Spinal cord (tissue), 10 donors: ENCODE measurements at places on chromosomes 16 and 17. TPM values are rescaled to one million over a fixed set of nuclear protein-coding genes. Genes with fewer than 3 reads are reported as not detected.
A peak's percentile ranks its signal among the peaks of the same experiment; 100 is the strongest.

DNA sequence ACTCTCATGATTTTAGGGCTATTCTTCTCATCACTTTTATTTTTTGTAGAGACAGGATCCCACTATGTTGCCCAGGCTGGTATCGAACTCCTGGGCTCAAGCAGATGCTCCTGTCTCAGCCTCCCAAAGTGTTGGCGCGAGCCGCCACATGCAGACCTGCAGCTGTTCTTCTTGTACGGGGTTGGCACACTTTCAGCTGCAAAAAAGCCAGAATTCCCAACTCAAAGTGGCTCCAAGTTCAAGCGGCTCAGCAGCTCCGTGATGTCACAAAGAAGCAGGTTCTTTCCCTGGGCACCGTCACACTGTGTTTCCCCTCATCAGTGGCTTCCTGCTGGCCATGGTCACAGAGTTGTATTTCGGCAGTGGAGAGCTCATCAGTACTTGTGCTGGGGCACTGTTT lies 6.7 kb upstream of the SBK1 start:
- DNase-seq, result no peak

Gene TLCD1
- polyA plus RNA-seq, result 7.6 TPM

Gene OR2C1
- polyA plus RNA-seq, result 0.86 TPM

GRCh38 chr16:67184995-67185650 lies 1.4 kb upstream of the MATCAP1 start:
- DNase-seq, result no peak

Gene CHAD
- 9.2 TPM for polyA plus RNA-seq

- no peak for DNase-seq
Measured at GRCh38 chr16:12716658-12717057, 87.0 kb downstream of the CPPED1 start.

GRCh38 chr17:11780621-11781020 lies 182.4 kb downstream of the DNAH9 start:
- DNase-seq, result no peak

DNA sequence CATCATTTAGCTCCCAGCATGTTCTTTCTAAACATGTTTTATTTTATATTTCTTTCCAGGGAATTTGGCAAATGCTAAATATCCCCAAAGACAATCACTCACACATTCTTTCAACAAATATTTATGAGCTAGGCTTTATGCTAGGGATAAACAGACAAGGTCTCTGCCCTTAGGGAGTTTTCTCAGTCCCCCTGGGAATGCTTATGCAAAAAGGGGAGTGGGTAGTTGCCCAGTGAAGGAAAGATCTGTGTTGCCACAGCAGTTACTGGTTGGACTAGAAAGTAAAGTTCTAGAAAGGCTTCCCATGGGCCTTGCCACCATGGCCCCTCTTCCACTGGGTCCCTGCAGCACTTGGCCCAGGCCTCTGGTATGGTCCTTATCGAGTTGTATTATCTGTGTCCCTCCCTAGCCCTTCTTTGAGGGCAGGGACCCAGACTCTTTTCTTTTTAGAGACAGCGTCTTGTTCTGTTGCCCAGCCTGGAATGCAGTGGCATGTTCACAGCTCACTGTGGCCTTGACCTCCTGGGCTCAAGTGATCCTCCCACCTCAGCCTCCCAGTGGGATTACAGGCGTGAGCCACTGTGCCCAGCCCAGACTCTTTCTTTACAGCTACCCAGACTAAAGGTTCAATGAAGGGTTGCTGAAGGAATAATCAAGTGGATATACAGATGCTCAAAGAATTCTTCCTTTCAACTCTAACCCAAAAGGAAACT lies 78.0 kb downstream of the YPEL2 start:
- no peak for DNase-seq

Gene CPNE7
- polyA plus RNA-seq, result 37.5 TPM

DNA sequence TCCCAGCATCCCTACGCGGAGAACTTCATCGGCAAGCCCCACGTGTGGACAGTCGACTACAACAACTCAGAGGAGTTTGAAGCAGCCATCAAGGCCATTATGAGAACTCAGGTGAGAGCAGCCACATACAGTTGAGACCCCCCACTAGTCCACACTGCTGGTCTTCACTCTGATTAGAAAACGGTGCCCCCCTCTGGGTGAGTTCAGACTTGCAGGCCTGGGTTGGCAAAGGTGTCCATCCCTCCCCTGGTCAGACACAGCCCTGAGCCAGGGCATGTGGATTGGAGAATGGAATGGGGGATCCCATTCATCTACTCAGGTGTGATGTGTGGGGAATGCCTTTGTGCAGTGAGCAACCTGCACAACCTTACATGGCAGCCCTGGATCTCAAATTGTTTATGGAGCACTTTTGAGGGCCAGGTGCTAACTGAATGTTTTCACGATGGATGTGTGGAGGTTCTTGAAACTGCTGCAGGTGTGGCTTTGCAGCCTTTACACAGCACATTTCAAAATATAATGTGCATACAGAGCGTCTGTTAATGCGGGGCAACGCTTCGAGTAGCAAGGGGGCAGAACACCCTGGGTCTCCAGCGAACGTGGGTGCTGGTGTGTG lies 72.6 kb downstream of the MGAT5B start:
- no peak for DNase-seq

Gene RNF222
- polyA plus RNA-seq, result not detected

Gene NME4
- polyA plus RNA-seq, result 150 TPM

DNA sequence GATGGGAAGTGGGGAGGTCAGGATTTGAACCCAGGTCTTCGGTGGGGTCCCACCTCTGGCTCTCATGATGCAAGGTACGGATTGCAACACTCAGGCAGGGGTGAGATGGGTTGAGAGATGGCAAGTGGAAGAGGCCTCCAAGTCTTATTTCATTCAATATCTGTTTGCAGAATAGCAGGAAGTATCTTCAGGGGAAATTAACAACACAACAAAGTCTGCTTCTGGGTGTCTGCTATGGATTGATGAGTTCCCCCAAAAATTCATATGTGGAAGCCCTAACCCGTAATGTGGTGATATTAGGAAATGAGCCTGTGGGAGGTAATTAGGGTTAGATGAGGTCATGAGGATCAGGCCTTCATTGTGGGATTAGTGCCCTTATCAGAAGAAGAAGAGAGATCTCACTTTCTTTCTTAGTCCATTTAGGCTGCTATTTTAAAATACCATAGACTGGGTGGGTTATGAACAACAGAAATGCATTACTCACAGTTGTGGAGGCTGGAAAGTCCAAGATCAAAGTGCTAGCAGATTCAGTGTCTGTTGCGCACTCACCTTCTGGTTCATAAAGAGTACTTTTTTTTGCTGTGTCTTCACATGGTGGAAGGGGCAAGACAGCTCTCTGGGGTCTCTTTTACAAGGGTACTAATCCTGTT lies 4.4 kb upstream of the CD300H start:
- DNase-seq, result no peak

Gene ABCA3
- 88.5 TPM for polyA plus RNA-seq

GRCh38 chr16:71542377-71542776 lies 16.2 kb downstream of the CHST4 start:
- no peak for DNase-seq

DNA sequence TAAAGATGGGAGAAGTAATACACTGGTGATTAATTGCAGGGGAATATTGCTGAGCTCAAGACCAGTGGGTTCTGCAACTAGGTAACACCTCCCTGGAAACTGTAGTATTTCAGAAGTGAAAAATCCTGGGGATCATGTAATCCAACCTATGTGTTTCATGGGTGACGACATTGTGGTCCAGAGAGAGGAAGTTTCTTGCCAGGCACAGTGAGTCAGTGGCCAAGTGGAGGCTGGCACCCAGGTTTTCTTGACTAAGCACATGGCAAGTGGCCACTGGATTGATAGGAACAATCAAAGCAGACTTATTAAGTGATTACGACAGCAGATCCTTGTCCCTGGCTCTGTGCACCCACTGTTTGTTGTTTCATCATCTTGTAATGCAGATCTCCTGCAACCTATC lies 14.6 kb upstream of the CIITA start:
- DNase-seq, result no peak

- DNase-seq, result no peak
Measured at GRCh38 chr17:51375771-51376170, 115.4 kb downstream of the UTP18 start.

Gene FBXO39
- polyA plus RNA-seq, result 0.63 TPM

DNA sequence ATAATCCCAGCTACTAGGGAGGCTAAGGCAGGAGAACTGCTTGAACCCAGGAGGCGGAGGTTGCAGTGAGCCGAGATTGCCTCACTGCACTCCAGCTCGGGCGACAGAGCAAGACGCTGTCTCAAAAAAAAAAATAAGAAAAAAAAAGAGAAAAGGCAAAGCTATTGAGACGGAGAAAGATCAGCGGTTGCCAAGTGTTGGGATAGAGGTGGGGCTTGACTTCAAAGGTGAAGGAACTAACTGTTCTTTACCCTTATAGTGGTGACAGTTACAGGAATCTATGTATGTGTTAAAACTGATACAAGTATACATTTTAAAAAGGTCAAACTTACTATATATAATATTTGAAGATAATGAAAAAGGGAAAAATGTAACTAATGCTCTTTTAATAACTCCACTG lies 22.5 kb downstream of the AKAP10 start:
- DNase-seq, result no peak

DNA sequence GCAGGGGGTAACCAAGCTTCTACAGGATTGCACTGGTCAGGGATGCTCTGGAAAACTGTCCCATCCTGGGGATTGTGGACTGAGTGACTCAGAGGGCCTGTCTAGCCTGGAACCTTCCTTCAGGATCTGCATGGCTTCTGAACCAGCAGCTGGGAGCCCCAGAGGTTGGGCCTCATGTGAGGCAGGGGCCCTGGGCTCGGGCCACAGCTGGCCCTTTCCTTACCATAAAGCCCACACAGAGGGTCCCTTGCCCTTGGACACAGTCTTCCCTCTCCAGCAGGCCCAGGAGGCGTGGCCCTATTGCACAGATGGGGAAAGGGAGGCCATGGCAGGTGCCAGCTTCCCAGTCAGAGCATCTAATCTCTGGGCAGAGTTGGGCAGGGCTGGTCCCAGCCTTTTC lies 30.5 kb downstream of the ADCY7 start:
- DNase-seq, result no peak

DNA sequence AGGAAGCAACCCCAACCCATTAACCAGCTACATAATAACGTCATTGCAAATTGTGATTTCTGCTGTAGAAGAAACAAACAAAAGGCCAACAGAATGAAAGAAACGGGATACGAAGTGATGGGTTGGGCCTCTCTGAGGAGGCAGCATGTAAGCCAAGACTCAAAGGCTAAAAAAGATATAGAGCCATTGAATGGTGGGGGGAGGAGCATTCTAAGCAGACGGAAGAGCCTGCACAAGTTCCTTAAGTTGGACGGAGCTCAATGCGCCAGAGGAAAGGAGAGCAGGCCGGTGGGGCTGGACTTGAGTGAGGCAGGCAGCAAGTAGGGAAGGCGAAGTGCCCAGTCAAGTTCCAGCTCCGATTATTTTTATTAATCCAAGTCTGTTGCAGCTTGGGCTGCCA lies 160.3 kb downstream of the SHISA9 start:
- no peak for DNase-seq

DNA sequence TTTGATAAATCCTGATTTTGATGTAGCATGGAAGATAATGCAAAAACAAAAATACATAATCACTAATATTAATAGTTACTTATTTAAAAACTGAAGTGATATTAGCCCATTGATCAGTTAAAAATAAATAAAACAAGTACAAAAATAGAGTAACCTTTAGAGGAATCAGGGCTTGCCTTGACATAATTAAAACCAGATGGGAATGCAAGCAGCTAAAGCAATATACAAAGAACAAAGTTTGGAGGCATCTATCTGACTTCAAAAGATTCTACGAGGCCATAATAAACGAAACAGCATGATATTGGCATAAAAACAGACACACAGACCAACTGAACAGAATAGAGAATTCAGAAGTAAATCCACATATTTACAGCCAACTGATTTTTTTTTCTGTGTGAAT lies 15.0 kb upstream of the HEATR3 start:
- peak; percentile 40 for DNase-seq

- DNase-seq, result no peak
Measured at GRCh38 chr17:82240506-82241182, 11.8 kb downstream of the SLC16A3 start.

DNA sequence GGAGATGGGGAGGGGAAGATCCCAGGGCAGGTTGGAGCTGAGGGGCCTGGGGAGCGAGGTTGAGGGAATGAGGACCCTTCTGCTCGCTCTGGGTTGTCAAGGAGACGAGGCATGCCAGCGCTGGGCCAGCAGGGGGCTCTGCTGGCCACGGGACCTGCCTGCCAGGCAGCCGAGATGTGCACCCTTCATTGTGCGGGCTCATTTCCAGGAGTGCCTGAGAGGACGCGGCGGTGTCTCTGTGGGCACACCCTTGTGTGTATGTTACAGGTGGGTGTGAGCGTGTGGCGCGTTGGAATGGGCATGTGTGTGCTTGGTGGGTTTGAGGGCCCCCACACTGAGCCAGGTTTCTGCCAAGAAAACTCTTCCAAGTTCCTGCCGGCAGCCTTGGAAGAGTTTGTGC lies 15.9 kb downstream of the ARHGAP23 start:
- DNase-seq, result no peak

DNA sequence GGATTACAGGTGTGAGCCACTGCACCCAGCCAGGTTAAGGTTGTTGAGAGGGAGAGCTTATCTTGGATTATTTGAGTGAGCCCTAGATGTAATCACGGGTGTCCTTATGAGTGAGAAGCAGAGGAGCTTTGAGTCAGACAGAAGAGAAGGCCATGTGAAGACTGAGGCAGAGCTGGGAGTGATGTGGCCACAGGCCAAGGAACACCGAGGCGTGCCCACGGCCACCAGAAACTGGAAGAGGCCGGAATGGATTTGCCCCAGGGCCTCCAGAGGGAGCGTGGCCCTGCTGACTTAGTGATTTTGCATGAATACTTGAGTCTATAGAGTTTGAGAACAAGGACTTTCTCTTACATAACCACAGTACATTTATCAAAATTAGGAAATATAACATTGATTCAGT lies 137.7 kb downstream of the RPTOR start:
- no peak for DNase-seq

- no peak for DNase-seq
Measured at GRCh38 chr17:73410586-73411312, 98.9 kb upstream of the CDC42EP4 start.

Gene ZFP3
- 16.1 TPM for polyA plus RNA-seq

GRCh38 chr17:13520899-13521572 lies 80.7 kb downstream of the HS3ST3A1 start:
- DNase-seq, result no peak

GRCh38 chr17:45971698-45972141 lies 27.3 kb upstream of the STH start:
- no peak for DNase-seq

DNA sequence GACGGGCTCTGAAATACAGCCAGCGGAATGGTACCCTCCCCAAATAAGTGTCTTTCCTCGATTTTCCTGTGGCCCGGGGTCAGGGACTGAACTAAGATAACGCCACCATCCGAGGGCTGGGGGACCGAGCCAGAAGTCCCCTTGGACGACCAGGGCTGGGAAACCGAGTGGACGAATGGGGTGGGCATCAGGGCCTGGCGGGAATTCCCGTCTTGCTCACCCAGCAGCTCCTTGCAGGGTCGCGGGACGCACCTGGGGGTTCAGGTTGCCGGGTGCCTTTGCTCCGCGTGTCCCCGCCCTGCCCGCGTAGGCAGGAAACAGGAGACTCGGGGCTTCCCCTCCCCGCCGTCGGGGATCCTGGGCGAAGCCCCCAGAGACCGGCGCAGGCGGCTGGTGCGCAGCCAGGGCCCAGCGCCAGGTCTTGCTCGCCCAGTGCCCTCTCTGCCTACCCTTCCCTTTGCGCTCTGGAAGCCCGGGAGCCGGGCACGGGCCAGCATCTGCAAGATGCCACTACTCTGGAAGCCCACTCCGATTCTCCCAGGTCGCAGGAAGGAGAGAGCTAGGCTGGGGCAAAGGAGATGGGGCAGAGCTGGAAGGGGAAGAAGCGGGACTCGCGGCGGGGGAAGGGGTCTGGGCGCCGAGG lies 665 bp upstream of the GRIN2C start:
- no peak for DNase-seq
